Neural crest cell (in vitro differentiated cells): ENCODE measurements at places on chromosomes 5 and 9.

- DNase-seq, result no peak
These were observed 103.4 kb downstream of the LRRC70 start for GRCh38 chr5:62682059-62682458.

DNA sequence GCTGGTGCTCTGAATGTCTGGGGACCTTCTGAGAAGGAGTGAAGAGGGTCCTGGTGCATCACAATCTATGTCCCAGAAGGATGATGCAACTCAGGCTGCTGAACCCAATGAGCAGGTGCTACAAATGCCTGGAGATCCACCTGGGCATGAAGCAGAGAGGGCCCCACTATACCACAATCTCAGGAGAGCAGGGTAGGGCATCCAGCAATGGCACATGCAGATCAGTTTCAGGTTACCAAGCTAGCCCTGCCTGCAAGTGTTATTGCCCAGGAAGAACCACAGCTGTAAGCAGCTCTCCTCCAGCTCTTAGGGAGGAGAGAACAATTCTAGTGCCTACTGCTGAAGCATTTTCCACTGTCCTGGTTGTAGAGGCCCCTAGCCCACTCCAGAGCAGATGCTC, 389.2 kb upstream of the TNC start:
- no peak for DNase-seq

DNA sequence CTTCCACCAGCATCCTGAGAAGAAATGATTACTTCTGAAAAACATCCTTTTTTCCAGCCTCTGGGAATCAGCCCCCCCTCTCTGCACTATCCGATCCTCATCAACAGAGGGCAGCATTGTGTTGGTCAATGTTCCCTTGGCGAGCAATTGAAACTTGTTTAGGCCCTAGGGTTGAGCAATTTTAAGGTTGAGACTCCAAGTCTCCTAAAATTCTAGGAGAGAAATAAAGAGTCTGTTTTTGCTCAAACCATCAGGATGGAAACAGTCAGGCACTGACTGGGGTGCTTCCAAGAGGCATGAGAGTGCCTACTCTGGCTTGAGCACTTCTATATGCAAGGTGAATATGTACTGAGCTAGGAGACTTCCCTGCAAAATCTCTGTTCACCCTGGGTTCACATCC, 12.4 kb upstream of the CYFIP2 start:
- peak; percentile 55 for DNase-seq

DNA sequence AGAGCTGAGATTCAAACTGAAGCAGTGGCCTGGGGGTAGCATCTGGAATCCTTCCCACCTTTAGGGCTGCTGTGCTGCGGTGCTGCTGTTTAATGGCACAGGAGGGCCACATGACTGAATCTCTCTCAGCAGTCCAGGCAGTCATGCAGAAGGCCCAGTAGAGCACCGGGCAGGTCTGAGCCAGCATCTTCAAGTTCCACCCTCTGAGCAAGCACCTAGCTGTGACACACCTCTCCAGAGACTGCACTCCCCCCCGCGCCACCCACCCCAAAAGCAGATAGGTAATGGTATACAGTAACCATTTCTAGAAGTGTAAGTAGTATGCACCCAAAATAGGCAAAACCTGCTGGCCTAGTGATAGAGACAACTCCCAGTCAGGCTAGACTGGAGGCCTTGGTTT, 8.2 kb downstream of the IL4 start:
- no peak for DNase-seq

GRCh38 chr9:123656565-123656964, 273.4 kb downstream of the DENND1A start:
- DNase-seq, result no peak

DNA sequence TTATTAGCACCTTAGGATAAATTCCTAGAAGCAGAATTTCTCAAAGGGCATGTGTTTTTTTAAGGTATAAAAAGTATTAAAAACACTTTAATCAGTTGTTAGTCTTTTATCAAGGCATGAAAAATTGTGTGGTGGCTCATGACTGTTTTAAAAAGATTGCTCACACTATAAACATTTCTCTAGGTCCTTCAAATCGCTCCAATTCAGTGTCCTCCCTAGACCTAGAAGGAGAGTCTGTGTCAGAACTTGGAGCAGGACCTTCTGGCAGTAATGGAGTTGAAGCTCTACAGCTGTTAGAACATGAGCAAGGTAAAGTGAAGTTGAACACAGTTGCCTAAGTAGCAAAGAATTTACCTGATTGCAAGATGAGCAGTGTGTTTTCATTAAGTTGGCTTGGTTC, 62.0 kb downstream of the GAPVD1 start:
- DNase-seq, result no peak

GRCh38 chr5:155969537-155969936, 357.4 kb upstream of the SGCD start:
- no peak for DNase-seq

DNA sequence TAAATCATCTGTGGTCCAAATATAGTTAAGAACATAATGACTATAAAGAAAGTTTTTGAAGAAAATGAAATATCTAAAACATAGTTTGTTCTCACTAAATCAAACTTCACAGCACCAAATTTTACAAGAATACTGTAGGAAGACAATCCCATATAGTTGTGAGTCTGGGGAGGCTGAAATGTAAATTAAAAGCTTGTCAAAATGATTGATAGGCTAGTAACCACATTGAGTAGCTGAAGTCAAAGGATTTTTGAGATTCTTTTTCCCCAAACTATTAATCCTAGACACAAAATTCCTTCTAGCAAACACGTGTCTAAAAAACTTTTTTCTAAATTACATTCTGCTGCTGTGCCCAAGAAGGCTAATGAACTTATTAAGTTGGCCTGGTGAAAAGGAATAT, 13.0 kb downstream of the BHMT start:
- DNase-seq, result no peak

- no peak for DNase-seq
These were observed 267.0 kb upstream of the TYRP1 start for GRCh38 chr9:12425878-12426864.

DNA sequence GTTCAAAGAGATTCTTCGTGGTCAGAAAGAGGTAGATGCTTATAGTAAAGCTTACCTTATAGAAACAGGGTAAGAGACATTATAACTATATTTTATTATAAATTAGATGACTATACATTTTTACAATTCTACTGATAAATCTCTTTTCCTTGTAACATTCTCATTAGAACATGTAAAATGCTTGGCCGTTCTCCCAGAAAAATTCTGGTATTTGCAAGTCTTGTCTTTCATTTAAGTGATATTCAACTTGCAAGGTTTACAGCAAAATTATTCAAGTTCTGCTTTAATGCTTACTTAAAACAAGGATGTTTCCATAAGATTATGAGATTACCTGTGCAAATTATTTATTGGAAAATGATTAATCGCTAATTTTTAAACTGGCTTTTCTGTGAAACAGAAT, 41.3 kb upstream of the CDH18 start:
- no peak for DNase-seq

DNA sequence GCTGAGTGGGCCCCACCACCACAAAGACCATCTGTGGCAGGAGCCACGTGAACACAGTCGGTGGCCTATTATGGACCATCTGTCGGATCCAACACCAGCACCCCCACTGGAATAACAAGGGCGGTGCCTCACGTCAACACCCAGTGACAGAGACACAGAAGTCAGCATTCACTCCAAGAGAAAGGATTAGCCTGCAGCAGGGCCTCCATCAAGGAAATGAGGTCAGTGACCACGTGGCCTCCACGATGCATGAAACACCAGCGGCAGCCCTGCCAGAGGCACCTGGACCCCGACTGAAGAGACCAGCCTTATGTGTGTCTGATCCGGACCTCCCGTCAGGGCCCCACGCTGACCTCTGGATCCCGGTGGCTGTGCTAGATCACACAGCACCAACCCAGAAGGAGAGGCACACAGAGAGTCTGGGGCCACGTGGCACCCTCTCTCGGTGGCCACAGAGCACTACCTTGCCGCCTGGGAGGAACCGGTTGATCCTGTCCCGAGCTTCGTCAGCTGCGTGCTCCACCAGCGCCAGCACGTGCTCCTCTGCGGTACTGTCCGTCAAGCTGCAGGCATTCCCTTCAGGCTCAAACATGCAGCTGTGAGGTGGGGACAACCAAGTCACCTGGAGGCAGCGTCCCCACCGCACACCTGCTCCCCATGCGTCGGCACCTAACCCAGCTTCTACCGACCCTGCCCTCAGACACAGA, 9.0 kb downstream of the BRD9 start:
- DNase-seq, result no peak

DNA sequence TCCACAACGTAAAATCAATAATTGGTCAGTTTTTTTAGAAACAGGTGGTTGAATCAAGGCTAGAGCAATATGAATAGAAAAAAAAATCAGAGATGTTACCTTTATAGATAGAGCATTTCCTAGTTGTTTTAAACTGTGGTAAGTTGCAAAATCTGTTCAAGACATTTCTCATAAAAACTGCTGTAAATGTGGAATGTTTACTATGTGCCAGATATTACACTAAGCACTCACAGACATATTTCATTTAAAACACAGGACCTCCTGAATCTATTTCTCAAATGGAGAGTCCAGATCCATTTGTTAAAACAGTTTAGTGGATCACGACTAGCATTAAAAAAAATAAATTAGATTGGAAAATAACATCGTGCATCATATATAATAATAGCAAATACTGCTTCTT, 570.0 kb upstream of the ZNF608 start:
- no peak for DNase-seq

GRCh38 chr9:136053757-136054142, 41.3 kb downstream of the NACC2 start:
- DNase-seq, result no peak

DNA sequence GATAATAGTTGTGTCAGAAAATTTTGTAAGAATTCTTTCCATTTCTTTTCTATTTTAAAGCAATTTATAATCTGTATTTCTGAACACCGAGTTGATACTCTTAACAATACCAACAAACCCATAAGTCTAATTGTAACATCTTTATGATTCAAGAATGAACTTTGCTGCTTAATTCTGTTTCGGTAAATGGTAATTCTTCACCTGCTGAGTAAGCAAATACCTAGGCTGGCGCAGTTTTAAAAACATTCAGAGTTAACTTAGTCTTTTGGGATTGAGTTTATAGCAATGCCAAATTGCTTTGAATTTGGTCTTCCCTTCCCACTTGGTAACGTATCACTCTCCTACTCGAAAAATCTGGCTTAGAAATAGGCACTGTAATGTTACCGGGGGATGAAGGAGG, 223.0 kb downstream of the MARCHF11 start:
- no peak for DNase-seq

DNA sequence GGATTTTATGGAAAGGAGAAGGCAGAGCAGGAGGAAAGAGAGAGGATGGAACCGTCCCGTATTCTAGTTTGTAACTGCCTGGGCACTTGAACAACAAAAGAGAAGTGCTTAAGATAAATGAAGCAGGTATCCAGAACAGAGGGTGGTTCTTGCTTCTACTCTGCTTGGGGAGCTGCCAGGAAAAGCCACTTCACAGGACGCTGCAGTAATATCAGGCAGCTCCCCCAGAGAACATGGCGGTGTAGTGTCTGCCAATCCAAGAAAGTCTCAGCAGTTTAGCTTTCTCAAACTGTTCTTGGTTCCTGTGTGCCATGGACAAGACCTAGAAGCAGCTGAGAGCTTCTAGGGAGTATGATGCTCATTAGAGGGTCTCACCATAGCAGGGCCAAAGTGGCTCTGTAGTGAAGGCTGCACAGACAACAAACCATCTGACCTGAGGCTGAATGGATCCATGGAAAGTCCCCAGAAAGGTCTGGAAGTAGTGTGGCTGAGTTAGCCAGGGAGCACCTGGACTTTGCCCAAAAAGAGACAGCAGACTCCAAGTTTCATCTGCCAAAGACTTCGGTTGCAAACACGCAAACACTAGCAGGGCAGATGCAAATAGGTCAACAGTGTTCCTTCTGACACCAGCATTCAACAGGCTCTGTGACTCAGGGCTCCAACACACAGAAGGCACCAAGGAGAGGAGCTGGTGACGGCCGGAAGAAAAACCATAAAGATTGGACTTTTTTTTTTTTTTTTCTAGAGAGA, 72.2 kb upstream of the TNFSF8 start:
- no peak for DNase-seq
